Uterus (tissue), 4 donors: ENCODE measurements at places on chromosomes 6 and 20. TPM values are rescaled to one million over a fixed set of nuclear protein-coding genes. Genes with fewer than 3 reads are reported as not detected.

Gene ZFP57
- total RNA-seq = not detected

Gene SCUBE3
- not detected for total RNA-seq

Gene ULBP3
- not detected for total RNA-seq

Gene LRRN4
- 0.73 TPM for total RNA-seq

Gene PTCRA
- total RNA-seq = not detected

Gene TRIM40
- total RNA-seq = not detected

Gene OLIG3
- not detected for total RNA-seq

Gene RPS21
- total RNA-seq = 1,151 TPM

Gene POU5F1
- total RNA-seq = 0.67 TPM

Gene ETV7
- total RNA-seq = not detected

Gene PTK6
- not detected for total RNA-seq

Gene ID1
- total RNA-seq = 477 TPM

Gene PRL
- total RNA-seq = not detected

Gene HLA-DRA
- 263 TPM for total RNA-seq

Gene CALHM5
- total RNA-seq = 2.2 TPM

Gene HFE
- total RNA-seq = 1.2 TPM

Gene PANK2
- 82.0 TPM for total RNA-seq

Gene C6orf163
- not detected for total RNA-seq

Gene FRK
- total RNA-seq = 2.2 TPM

Gene TUBB1
- total RNA-seq = not detected

Gene EPPIN
- total RNA-seq = not detected

Gene OR2B6
- not detected for total RNA-seq

Gene RNF182
- total RNA-seq = not detected

Gene KCNG1
- 109 TPM for total RNA-seq

Gene ANGPT4
- total RNA-seq = 8.8 TPM

Gene LPA
- total RNA-seq = 0.62 TPM

Gene LINC00237
- total RNA-seq = not detected

Gene BAG2
- 23.8 TPM for total RNA-seq

Gene NPBWR2
- total RNA-seq = not detected

Gene LY6G6D
- not detected for total RNA-seq

Gene PPIL6
- 0.59 TPM for total RNA-seq

Gene TREML4
- not detected for total RNA-seq

Gene KCNB1
- 3.7 TPM for total RNA-seq
